Nephron progenitor cell (in vitro differentiated cells): ENCODE measurements at places on chromosomes 5 and 9.

DNA sequence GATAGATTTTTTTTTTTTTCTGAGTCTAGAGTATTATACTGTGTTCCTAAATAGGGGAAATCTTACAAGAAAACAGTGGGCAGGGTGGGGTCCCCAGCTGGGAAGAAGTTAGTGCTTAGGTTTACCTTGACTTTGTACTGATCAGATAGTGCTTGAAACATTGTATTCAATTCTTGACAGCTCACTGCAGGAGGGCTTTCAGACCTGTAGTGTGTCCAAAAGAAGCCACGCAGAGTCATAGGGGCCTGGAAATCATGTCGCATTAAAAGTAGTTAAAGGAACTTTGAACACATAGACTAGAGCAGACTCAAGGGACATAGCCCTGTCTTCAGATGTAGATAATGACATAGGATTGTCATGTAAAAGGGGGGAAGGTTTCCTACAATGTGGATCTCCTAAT lies 215.4 kb upstream of the NR4A3 start:
- DNase-seq: no peak

GRCh38 chr5:33188089-33188488 lies 252.7 kb upstream of the TARS1 start:
- no peak for DNase-seq

DNA sequence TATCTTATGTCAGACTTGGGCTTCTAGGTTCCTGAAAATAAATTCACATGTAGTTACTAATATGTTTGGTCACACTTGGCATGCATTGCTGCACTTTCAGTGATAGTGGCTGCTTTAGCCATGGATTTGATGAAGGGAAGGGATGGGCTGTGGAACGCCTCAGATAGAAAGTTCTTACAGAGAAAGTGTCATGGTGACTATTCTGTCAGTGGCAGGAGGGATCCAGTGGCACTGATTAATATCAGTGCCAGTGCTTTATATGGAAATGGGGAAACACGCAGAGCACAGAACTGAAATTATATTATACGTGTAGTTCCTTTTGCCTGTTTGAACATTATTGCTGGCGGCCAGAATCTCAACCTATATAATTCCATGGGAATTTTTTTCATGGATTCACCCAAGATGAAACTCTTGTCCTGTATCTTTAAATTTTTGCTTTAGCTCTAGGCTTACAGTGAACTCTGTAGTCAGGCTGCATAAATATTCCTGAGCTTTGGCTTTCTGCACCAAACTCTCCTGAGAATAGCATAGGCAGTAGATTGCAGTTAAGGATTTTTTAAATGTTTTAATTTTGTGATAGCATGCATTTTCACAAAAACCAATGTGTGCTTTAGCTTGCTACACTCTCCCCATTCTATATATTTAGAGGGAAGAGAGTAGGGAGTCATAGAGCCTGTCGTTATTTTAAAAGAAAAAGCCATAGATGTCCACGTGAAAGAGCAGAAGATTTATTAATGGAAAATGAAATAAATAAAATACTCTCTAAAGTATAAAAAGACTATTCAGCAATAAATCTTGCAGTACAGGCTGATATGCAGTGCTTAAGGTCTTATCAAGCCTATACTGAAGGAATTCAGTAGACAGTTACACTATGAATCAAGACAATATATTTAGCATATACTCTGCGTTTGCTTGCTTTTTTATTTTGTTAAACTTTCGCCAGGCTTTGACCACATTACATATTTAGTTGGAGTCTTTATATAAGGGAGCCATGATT lies 98.7 kb downstream of the EDIL3 start:
- no peak for DNase-seq

DNA sequence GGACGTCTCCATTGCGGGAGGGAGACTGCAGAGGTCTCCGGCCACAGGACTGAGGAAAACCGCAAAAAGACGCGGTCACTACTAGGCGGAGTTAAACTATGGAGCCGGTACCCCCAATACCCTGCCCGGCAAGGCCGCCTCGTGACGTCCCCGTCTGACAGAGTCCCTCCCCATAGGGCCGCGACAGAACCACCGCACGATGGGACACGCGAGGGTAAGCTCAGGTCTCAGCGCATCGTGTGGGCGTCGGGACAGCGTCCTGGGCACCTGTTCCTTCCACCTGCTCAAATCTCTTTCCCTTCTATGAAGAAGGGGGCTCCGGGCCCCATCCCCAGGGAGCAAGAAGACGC lies 35.2 kb upstream of the GLDC start:
- peak; percentile 55 for DNase-seq

GRCh38 chr9:111582888-111583287 lies 16.6 kb downstream of the PTGR1 start:
- DNase-seq: no peak

DNA sequence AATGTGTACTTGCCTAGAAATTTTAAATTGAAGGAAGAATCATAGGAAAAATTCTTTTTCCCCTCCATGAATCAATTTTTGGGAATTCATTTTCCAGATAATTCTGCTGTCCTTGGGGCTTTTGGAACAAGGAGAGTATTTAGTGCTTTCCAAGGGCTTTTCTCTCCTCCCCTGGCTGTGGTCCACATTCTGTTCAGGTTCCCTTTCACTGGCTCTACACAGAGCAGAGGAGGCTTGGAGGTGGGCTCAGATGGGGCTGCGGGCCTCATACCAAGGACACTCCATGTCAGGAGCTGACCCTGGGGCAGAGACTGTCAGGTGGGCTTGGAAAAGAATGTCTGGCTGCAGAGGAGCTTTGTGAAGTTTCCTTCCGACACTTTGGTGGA lies 128.1 kb downstream of the GADD45G start:
- no peak for DNase-seq

GRCh38 chr5:62256161-62257019 lies 49.6 kb upstream of the KIF2A start:
- DNase-seq: no peak

DNA sequence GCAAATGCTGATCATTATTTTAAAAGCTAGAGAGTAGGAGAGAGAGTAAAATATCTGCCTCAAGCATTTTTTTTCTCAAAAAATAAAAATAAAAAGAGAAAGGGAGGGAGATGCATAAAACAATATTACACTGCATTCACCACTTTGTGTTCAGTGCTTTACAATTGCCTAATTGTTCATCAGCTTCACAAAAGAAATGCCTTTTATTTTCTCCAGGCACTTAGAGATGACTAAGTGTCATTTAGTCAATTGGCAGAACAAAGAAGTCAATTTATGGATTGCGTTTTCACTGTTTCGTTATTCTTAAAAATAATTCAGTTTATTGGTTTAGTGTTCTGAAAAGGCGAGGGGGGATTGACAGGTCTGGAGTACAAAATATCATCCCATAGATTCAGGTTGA lies 232.5 kb upstream of the CCNH start:
- no peak for DNase-seq

DNA sequence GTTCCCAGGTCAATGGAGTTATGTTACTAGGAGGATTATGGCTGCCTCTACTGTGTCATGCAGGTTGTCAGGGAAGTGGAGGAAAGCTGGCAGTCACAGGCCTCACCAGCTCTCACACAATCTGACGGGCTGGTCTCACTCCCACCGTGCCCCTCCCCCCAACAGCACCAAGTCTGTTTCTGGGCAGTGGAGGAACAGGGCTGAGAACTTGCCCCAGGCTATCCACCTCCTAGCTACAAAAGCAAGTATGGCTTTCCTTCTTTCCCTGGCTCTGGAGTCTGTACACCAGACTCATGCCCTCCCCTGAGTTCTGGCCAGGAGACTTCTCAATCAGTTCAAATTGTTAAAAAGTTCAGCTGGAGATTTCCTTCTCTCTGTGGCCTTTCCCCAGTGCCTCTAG lies 25.7 kb upstream of the RIOK2 start:
- DNase-seq: no peak

- DNase-seq: no peak
Measured at GRCh38 chr9:18504707-18505106, 30.8 kb downstream of the ADAMTSL1 start.

DNA sequence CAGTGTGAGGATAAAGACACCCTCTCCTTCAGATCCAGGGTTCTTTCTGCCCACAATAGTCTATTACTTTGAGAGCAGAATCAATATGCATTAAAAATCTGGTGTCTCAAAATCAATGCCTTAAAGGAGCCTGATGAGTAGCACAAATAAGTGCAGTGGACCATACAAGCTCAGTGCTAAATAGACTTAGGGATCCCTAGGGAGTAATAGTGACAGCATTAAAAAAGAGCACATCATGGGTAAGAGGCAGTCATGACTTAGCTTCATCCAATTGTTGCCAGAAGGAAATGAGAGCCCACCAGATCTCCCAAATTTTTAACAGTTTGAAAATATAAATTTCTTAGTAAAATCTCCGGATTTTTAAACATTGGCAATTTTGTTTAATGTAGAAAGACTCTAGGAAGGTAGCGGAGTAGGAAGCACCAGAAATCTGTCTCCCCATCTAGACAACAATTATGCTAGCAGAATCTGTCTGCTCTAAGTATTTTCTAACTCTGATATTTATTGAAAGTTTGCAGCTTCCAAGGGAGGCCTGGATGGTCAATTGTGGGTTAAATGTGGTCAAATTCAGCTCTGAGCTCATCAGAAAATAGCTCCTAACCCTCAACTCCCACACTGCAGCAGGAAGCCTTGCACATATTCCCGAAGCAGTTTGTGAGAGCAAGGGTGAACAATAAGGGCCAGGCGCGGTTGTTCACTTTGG lies 443.9 kb downstream of the TLE1 start:
- no peak for DNase-seq

DNA sequence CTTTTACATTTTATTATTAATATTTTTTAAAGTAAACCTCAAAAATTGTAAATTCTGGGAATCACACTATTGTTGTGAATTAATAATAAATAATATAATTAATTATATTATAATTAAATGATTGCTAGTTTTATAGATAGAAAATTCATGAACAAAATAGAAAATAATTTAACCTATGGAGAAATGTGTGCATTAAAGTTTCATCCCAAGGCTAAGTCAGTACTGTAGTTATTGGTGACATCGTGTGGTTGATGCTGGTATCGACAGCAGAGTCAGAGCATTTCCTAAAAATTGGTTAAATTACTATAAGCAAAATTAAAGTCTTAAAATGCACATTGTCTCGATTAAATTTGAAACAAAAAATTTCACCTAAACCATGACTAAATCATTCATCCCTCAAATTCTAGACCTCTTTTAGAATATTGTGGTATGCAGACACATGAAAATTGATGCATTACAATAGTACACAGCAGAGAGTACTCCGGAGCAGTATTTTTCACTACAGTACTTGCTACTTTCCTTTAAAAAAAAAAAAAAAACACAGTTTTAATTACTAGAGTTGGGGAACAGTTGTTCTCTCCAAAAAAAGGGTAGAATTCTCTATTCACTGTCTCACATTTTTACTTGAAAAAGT lies 73.9 kb downstream of the RORB start:
- DNase-seq: peak; percentile 35

DNA sequence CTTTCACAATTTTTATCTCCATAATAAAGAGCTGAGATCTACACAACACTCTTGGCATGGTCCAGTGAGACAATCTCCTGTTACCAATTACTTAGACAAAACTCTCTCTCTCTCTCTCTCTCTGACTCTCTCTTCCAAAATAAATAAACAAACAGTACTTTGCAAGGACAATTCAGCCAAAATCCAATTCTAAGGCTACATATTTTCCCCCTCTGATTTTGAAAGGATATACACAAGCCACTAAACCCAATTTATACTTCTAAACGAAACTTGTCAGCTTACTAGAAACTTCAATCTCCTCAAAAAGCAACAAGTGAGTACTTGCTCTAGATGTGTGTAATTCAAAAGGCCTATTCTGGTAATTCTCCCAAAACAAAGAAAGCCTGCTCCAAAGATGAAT lies 26.3 kb upstream of the TNPO1 start:
- no peak for DNase-seq

DNA sequence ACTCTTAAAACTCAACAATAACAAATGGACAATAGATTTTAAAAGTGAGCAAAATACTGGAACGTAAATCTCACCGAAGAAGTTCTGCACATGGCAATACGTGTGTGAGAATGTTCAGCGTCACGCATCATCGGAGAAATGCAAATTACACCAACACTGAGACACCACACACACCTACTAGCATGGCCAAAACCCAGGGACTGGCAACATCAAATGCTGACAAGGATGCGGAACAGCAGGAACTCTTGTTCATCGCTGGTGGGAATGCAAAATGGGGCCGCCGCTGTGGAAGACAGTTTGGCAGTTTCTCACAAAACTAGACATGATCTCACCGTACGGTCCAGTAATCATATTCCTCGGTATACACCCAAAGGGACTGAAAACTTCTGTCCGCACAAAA lies 21.6 kb upstream of the CLPTM1L start:
- DNase-seq: no peak

GRCh38 chr5:41925555-41925951 lies 472 bp downstream of the FBXO4 start:
- DNase-seq: no peak

DNA sequence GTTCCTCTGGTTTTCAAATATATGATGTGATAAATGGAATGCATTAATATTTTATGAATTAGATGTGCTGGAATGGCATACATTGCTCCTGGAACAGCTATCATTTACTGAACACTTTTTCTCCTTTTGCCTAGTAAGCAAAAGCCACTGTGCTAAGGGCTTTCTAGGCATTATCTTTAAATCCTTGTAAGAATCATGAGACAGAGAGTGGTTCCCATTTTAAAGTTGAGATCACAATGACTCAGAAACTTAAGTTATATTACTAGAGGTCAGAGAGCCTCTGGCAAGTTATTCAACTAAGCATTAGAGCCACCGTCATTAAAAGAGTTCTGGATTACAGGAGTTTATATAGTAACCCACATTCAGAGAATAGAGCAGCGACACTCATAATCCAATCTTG lies 26.7 kb upstream of the FSD1L start:
- DNase-seq: no peak

GRCh38 chr9:103898550-103898949 lies 195.6 kb upstream of the SMC2 start:
- no peak for DNase-seq

DNA sequence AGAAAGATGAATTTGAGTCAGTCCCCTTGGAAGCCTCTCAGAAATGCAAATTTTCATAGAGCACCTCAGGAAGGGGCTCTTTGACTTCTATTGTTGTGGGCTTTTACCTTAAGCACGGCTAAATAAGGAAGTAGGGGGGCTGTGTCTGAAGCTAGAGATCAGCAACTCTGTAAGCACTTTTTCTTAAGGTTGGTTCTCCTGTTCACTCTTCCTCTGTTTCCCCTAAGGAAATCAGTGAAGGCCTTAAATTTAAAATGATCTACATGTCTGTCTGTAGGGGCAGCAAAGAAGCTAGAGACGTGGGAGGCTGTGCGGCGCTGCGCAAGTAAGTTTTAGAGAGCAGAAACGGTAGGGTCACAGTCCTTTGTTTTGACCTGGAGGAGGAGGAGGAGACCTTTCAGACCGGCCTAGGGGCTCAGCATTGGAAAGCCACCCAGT lies 1.2 kb upstream of the CDC14B start:
- DNase-seq: peak; percentile 20

DNA sequence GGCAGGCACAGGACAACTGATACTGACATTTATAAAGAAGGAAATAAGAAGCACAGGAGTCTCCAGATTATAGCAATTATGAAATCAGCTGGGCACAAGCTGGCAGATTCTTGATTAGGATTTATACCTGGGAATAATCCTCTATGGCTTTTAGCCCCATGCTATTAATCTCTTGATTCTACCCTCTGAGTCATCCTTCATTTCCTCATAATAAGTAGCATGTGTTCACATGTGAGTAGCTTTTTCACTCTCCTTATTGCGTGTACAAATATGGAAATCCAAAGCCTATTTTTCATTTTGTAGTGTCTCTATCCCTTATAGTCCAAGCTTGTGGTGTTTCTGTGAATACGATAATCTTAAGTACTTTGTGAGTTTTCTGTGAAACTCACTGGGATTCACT lies 185.0 kb upstream of the PRLR start:
- no peak for DNase-seq
